ENCODE measurements at places on chromosomes 2 and 18.

DNA sequence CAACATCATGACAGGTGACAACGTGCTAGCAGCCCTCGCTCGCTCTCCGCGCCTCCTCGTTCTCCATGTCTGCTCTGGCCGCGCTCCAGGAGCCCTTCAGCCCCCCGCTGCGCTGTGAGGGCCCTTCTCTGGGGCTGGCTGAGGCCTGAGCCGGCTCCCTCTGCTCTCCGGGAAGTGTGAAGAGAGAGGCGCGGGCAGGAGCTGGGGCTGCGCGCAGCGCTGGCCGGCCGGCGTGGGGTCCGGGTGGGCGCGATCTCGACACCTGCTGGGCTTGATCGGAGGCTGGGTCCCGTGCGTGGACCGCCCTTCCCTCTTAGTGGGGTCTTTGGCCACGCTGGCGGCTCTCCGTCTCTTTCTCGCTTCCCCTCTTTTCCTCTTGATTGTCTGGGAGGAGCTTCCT lies 195.5 kb downstream of the ANKRD30BL start:
- DNase-seq: no peak

- DNase-seq: no peak
Measured at GRCh38 chr2:69359371-69359770, 27.7 kb downstream of the GFPT1 start.

GRCh38 chr2:46193356-46193755 lies 103.9 kb upstream of the EPAS1 start:
- DNase-seq: no peak

DNA sequence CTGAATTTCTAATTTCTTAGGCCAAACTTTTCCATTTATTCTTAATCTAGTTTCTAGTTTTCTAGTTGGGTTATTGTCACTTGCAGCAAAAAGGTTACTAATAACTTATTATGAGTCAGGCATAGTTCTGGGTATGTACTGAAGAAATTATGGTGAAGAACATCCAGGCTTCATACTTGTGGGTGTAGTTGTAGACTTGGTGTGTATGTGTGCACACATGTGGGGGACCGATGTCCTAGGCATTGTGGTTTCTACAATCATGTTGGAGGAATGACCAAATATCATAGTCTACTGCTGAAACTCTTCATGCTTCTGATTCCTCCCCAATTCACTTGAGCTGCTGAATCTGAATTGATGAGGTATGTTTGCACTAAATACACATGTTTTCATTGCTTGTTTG lies 141.2 kb downstream of the PMAIP1 start:
- DNase-seq: no peak

DNA sequence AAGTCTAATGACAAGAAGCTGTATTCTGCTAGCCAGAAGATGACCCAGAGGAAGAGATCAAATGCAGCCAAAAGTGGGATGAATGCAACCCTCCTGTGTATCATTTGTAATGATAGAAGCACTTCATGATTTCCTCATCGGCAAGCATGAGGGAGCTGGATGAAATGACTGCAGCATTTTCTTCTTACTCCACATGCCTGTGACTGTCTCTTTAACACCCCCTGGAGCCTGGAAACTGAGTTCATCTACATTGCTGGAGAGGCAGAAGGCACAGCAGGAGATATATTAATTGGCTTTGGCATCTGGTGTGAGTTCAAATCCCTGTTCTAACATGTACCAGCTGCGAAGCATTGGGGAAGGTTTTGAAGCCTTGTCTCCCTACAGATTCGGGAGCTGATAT lies 37.7 kb downstream of the ID2 start:
- no peak for DNase-seq

DNA sequence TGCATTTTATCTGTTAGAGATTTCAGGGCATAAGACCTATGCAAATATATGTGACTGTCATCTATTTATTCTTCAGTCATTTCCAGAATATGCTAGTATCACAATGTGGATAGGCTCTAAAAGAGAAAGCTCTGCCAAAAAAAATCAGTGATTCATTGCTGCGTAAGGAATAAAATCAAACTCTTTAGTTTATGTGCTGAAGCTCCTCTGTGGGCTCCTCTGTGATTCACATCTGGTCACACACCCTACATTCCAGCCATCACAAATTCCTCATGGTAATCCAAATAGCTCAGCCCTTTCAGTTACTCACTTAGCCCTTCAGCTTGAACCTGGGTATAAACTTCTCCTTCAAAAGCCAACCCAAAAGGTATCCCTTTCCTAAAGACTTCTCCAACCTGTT lies 21.4 kb downstream of the DLGAP1 start:
- DNase-seq: no peak
